ENCODE measurements at places on chromosomes 1 and 21.
A peak's percentile ranks its signal among the peaks of the same experiment; 100 is the strongest.

- DNase-seq = no peak
Observed at GRCh38 chr1:90728502-90729287, 11.6 kb upstream of the BARHL2 start.

GRCh38 chr1:220321758-220322157 lies 49.5 kb upstream of the RAB3GAP2 start:
- DNase-seq = no peak

- no peak for DNase-seq
Observed at GRCh38 chr1:47571952-47572351, 134.1 kb downstream of the FOXD2 start.

- no peak for DNase-seq
Observed at GRCh38 chr1:85560305-85560704, 20.3 kb upstream of the CCN1 start.

GRCh38 chr1:94300731-94301130 lies 63.3 kb upstream of the ARHGAP29 start:
- no peak for DNase-seq

DNA sequence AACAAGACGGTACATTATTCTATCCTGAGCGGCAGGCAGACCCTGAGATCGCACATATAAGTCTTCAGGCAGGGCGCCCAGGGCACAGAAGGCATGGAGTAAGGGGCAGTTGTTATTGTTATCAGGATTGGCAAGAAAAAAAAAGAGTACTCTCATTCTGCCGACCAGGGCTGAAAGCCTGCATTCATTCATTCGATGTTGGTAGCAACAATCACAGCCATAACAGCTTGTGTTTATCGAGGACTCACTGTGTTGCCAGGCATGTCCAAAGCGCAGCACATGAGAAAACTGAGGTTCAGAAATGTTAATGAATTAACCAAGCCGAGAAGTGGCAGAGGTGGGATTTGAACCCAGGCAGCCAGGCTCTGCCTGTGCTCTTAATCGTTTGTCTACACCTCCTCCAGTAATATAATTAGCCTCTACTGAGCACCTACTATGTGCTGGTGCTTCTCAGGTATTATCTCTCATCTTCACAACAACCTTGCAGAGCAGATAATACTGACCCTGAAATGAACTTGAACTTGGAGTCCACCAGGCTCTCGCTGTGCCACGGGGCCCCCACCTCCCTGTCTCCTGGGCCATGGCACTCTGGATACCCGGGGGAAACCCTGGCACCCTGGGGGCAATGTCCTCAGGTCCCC lies 56.2 kb downstream of the TAS1R2 start:
- DNase-seq = no peak

GRCh38 chr1:226450688-226451087 lies 42.8 kb upstream of the PARP1 start:
- DNase-seq = no peak

- no peak for DNase-seq
Observed at GRCh38 chr1:149917571-149918144, at the start of gene SV2A. Gene SV2A, minus strand, starts transcription at chr1:149917844. Its CDS starts 4,004 bp downstream, at chr1:149913840.

DNA sequence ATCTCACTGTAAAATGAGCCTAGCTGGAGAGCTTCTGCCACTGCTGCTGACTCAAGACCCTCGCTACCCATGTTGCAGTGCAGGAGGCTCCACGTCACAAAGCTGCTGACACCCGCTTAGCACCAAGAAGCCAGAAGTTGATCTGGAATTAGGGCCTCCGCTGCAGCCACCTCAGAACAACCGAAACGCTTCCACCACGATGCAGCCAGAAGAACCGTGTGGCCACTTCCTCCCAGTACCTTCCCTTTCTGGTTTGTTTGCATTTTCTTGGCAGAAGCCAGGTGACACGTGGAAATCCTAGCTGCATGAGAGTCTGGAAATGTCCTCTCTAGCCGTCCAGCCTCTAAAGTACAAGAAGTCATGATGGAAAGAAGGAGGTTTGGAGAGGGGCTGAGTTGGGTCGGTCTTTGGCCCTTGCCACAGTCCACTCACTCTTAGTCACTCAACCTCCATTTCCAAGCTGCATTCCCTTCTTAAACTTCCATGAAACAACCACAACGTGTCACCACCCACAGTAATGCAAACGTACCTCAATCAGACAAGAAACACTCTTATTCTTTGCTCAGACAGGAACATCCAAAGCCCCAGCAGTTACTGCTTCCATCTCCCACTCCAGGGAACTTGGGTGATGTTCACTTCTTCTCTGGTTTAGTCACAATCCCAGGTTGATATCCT lies 10.0 kb upstream of the CDA start:
- no peak for DNase-seq

DNA sequence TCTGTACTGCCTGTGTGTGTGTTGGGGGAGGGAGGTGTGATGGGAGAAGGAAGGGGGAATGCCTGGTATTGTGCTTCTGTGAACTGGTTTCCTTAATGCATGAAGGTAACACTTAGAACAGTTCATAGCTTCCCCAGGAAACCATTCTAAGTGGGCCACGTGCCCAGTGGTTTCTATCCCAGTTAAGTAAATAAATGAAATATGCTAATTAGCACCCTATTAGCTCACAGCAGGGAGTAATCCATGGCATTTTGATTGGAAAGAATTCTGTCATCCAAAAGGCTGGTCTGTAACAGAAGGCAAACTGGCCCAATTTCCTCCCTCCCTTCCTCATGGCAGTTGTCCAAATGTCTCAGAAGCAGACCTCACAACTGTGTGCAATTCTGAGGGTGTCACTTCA lies 199.3 kb downstream of the TTLL7 start:
- no peak for DNase-seq

DNA sequence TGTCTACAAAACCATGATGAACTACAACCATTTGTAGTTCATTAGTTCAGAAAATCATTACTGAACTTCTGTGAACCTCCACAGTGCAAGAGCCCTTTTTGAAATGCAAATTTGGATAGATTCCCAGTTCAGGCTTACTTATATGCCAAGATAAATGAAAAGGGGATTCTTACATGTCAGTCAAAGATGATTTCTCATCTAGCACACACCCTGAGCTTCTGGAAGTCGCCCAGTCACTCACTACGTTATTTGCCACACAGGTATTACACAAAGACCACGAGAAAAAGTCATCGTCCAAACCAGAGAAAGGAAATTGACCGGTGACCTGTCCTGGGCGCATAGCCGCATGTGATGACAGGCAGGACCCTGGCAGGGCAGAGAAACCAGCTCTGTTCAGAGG lies 41.8 kb downstream of the ETS2 start:
- no peak for DNase-seq

DNA sequence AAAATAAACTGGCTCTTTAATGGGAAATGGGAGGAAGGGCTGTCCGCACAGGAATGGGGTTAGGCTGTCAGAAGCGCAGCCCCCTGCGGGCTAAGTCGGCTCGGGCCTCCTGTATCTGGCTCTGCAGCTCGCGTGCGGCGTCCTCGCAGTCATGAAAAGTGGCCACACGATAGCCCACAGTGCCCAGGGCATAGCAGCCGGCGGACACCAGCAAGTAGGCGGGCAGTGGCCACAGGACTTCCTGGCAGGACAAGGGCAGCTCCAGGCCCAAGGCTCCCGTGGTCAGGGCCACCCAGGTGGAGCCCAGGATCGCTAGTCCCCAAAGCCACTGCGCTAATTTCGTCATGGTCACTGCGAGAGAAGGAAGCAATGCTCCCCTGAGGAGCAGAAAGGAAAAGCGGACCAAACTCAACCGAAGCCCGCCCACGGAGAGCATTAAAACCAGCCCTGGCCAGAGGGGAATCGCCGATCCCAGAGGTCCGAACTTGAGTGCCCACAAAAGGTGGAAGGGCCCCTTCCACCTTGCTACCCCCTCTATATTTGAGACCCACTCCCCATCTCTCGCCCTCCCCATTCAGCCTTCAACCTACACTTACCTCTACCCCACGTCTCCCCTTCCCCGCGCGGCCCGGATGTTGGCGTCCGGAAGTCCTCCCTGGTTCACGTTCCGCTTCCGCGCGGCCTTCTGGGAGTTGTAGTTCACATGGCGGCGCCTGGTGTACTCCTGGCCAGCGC lies at the start of gene DPM3:
DPM3 (minus strand) TSS at position 637 of the 735 bp plus-strand sequence; CDS start at position 346, 291 bp downstream.
- peak; percentile 77 for DNase-seq

DNA sequence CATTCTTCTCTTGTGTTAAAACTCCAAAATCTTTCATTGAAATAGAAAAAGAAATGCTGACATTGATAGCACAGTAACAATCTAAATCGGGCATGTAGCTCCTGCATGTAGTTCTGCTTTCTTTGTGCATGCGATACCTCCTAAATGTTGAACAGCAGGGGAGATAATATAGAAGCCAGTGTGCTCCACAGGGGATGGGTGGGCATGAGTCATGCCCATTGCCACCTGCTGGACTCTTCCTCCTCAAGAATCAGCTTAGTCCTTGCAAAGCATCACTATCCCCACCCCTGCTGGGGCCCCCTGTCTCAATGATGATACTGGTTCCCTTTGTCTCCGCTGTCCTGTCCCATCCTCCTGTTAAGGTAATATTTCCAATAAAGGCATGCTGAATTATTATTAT lies 203.0 kb downstream of the RWDD3 start:
- DNase-seq = no peak

GRCh38 chr1:9764550-9764949 lies 59.2 kb downstream of the CLSTN1 start:
- no peak for DNase-seq

- peak; percentile 62 for DNase-seq
Observed at GRCh38 chr1:20493839-20494608, 8.0 kb upstream of the CAMK2N1 start.

DNA sequence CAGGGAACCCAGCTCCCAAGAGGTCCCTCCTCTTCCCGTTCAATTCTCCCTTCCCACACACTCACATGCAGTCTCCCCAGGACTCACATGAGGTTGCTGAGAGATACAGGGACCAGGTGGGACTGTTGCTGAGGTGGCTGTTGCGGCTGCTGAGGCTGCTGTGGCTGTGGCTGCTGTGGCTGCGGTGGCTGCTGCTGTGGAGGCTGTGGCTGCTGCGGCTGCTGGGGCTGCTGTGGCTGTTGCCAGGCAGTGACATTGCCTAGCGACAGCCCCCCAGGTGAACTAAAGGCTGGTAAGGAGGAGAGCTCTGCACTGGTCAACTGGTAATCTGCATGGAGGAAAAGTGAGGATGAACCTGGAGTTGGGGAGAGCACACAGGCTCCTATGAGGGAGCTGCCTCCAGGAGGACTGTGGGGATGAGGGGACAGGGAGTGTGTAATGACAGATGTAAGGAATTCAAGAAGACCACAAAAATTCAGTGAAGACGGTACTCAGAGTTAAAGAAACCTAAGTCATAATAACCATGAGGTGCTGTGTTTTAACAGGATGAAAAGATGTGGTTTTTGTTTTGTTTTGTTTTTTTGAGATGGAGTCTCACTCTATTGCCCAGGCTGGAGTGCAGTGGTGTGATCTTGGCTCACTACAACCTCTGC lies 31.8 kb downstream of the MEF2D start:
- DNase-seq = no peak

DNA sequence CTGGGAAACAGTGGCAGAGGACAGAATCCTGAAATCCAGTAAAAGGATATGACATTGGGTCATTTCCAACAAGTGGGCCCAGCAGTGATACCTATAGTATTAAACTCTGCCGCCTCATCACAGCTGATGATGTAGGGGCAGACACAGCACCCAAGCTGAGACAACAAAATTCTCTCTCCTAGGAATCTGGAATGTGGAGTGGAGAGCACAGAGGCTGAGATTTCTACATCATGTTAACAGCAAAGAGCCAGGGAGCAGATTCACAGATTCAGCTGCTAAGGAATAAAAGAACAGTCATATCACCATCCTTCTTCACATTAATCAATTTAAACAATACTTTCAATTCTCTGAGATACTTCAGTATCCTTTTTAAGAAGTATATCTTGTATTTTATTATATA lies 61.9 kb downstream of the CRP start:
- DNase-seq = no peak

DNA sequence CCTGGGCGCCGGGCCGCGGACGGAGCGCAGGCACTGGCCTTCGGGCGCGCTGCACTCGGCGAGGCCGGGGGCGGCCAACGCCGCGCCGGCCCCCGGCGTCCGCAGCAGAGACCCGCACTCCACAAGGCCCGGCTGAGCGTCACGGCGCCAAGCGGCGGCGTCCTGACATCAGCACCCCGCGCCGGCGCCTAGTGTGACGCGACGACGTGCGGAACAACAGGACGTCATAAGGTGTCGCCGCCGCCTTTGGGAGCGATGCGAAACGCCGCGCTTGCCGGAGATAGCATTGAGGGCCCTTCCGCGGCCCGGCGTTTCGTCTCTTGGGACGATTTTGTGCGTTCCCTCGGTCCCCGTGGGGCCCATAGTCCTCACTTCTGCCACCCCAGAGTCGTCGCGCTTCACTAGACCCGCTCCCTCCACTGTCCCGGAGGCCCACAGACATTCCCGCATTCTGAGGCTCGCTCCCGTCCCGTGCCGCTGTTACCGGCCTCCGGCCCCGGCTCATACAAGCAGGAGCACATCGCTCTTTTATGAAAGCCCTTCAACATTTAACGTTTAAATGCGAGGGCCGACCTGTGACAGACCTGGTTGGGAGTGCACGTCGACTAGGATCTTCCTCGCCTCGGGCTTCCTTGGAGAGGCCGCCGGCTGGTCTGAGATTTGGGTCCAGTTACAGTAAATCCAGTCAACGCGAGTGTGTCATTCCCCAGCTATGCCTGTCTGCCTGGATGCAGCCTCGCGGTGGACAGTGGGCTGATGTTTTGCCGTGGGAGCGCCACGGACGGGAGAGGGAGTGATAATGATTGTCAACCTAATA lies at the start of gene SSU72:
SSU72 (minus strand) TSS at position 143 of the 817 bp plus-strand sequence. CDS start 306 bp downstream, outside the sequence.
- DNase-seq = peak; percentile 90

DNA sequence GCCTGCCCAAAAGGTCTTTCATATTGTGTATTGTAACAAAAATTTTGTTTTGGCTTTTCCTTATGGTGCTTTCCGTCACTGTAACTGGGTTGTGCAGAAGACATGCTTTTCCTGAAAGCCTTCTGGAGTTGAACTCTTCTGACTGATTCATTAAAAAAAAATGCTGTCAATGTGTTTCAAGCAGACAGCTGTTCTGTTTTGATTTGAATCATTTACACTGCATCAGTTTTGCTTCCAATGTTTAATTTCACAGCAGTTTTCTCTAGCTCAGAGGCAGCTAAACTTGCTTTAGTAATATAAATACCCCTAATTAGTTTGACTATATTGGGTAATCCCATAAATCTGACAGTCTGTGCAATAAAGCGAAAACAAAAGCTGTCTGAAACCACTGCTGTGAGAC lies 7.9 kb downstream of the UTP11 start:
- no peak for DNase-seq

DNA sequence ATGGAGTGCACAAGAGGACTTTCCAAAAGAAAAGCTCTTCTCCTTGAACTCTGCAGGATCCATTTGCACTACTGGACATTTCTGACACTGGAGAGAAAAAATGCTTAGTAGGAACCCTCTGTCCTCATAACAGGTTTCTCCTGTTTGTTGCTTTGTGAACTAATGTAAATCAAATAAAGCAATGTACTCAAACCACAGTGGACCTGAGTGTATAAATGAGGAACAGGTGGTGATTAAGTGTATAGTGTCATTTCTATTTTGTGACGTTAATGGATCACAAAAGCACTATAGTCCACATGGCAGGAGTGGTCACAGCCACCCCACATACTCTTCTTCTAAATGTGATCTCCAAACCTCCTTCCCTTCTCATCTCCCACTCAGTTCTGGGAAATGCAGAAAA lies 268.4 kb upstream of the DUSP10 start:
- DNase-seq = no peak
